ENCODE measurements at places on chromosomes 4 and X. TPM values are rescaled to one million over a fixed set of nuclear protein-coding genes. Genes with fewer than 3 reads are reported as not detected.
A peak's percentile ranks its signal among the peaks of the same experiment; 100 is the strongest.

DNA sequence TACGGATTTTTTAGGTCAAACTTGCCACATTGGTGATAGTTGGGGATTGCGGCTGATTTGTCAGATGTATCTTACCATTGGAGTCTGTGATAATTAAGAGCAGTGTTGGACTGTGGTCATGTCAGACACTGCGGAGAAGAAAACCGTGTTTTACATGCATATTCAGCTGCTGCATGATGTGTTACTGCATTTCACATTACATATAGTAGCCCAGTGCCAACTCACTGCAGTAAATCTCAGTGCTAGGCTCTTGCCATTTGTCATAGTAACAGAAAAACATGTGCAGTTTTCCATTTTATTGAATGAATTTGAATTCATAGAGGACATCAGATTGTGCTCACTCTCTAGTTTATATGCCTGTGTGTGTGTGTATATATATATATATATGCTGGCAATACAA lies 543.7 kb downstream of the IL1RAPL1 start:
- DNase-seq: no peak

The FREM3 gene
- total RNA-seq: not detected

- no peak for DNase-seq
Measured at GRCh38 chrX:103685396-103685795, 1.1 kb downstream of the MORF4L2 start.

DNA sequence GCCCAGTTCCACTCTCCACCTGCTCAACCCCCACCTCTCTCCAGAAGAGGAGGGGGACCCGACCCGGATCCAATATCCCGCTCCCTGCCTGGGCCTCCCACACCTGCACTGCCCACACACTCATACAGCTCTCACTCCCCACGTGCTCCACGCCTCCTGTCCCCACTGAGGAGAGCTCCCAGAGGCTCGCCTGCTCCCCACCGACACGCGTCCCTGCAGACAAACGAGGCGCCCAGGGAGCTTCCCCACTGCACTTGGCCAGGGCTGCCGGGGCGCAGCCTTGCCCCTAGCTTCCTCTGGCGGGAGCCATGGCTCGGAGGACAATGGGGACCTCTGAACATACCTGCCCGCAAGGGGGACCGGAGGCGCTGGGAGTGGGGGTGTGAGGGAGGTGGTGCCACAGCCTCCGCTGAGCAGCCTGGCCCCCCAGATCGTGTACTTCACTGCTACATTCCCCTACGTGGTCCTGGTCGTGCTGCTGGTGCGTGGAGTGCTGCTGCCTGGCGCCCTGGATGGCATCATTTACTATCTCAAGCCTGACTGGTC lies 5.0 kb downstream of the SLC6A8 start:
- DNase-seq: no peak

DNA sequence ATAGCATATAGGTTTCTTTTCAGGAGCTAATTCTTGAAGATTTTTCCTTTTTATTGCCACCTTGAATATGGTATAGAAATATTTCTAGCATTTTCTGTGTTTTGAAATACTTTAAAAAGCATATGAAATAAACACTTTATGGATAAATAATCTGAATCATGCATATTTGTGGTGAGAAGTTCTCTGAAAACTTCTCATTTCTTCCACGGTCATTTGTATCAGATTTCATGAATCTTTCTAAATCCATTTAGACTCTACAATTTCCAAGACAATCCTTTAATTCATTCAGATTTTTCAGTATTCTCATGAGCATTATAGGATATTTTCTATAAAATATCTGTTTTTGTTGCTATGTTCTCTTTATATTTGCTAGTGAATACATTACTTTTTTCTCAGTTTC lies 16.2 kb upstream of the CA5B start:
- DNase-seq: no peak

DNA sequence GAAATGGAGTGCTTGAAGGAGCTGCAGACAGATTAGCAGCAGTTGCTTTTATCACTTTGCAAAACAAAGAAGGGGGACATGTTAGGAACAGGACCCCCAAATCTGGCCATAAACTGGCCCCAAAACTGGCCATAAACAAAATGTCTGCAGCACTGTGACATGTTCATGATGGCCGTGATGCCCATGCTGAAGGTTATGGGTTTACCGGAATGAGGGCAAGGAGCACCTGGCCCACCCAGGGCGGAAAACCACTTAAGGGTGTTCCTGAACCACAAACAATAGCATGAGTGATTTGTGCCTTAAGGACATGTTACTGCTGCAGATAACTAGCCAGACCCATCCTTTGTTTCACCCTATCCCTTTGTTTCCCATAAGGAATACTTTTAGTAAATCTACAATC lies 79.6 kb upstream of the GC start:
- DNase-seq: no peak

- DNase-seq: peak; percentile 43
Measured at GRCh38 chr4:105147553-105148161, 981 bp downstream of the TET2 start.

- peak; percentile 36 for DNase-seq
Measured at GRCh38 chrX:74656079-74656745, 41.8 kb upstream of the RLIM start.

DNA sequence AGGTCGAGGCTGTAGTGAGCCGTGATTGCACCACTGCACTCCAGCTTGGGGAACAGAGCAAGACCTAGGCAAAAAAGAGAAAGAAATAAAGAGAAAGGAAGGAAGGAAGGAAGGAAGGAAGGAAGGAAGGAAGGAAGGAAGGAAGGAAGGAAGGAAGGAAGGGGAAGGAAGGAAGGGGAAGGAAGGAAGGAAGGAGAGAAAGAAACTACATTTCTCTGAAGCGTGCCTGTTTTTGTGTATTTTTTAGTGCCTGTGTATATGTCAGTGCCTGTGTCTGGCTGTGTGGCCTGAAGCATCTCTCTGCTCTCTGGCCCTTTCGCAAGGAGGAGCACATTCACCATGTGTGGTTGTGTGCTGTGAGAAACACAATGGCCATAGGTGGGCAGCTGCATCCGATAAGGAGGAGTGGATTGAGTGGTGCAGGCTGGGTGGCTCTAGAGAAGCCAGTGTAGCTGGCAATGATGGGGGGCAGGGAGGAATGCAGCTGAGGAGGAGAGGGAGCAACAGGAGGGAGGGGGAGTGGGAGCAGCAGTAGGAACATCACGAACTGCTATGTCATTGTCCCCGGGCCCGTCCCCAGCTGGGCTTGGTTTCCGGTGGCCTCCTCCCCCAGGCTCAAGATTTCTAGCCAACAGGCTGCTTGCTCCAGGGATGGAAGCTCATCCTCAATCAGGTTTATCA lies 11.4 kb downstream of the SYN1 start:
- DNase-seq: no peak

DNA sequence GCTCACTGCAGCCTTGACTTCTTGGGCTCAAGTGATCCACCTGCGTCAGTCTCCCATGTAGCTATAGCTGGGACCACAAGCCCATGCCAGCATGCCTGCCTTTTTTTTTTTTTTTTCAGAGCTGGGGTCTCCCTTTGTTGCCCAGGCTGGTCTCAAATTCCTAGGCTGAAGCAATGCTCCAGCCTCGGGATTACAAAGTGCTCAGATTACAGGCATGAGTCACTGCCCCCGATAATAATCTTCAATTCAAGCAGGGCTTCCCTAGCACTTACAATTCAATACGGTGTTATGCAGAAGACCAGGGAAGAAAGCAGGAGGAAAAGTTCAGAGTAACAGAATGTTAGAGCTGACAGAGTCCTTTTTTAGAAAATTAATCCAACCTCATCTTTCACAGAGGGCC lies 26.1 kb downstream of the OTOP1 start:
- DNase-seq: peak; percentile 23

GRCh38 chrX:53354669-53355068 lies 67.8 kb downstream of the SMC1A start:
- no peak for DNase-seq

The LGI2 gene
- not detected for total RNA-seq

DNA sequence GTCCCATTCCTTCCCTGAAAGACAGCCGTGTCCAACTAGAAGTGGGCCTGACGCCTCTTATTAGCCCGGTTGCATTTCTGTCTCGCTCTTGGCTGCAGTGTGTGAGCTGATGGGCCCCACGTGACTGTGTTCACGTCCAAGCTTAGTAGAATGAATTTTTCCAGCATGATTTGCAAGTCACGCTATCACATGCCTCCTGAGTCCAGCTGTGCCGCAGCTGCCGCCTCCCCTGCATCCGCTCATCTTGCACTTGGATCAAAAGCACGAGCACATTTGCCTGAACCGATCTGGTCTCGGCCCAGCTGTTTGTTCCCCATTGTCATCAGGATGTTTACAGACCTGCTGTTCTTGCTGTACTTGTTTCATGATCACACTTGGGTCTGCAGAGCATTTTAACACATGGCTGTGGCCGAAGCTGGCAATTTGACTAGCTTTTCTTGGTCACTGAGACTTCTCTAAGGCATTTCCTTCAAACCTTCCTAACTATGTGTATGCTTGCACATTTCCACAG lies 126.5 kb downstream of the KIT start:
- DNase-seq: peak; percentile 49

The MAGEA4 gene
- total RNA-seq: not detected

GRCh38 chr4:17142232-17142711 lies 243.8 kb upstream of the LDB2 start:
- peak; percentile 95 for DNase-seq

The TMEM35A gene
- total RNA-seq: 2.1 TPM

GRCh38 chrX:25296850-25297249 lies 281.1 kb upstream of the ARX start:
- no peak for DNase-seq

GRCh38 chr4:94698187-94698586 lies 59.6 kb upstream of the BMPR1B start:
- no peak for DNase-seq

DNA sequence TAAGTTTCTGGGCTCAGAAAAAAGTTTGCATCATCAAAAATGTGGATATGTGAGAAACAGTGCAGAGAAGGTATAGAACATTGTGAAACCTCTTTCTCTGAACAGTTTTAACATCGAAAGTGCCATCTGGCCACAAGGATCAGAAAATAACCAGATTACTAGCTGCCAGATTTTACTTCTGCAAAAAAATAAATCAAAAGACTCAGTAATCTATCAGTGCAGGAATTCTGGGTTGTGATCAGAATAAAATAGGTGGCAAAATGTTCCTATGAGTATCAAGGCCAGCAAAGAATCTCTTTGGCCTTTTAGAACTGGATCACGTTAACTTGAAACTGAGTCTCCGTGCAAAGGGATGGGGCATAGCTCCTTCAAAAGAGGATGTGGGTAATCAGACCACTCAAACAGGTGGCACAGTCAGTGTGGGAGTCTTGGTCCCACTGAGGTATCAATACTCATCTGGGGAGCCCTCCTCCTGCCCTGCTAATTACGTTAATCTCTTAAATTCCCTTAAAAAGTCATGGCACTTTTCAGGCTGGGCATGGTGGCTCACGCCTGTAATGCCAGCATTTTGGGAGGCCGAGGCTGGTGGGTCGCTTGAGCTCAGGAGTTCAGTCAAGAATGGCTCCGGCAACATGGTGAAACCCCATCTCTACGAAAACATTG lies 26.7 kb upstream of the RBM47 start:
- DNase-seq: no peak

GRCh38 chrX:103533511-103534216 lies 14.4 kb upstream of the RAB40A start:
- DNase-seq: peak; percentile 39

GRCh38 chrX:112874175-112874574 lies 33.5 kb upstream of the AMOT start:
- no peak for DNase-seq

DNA sequence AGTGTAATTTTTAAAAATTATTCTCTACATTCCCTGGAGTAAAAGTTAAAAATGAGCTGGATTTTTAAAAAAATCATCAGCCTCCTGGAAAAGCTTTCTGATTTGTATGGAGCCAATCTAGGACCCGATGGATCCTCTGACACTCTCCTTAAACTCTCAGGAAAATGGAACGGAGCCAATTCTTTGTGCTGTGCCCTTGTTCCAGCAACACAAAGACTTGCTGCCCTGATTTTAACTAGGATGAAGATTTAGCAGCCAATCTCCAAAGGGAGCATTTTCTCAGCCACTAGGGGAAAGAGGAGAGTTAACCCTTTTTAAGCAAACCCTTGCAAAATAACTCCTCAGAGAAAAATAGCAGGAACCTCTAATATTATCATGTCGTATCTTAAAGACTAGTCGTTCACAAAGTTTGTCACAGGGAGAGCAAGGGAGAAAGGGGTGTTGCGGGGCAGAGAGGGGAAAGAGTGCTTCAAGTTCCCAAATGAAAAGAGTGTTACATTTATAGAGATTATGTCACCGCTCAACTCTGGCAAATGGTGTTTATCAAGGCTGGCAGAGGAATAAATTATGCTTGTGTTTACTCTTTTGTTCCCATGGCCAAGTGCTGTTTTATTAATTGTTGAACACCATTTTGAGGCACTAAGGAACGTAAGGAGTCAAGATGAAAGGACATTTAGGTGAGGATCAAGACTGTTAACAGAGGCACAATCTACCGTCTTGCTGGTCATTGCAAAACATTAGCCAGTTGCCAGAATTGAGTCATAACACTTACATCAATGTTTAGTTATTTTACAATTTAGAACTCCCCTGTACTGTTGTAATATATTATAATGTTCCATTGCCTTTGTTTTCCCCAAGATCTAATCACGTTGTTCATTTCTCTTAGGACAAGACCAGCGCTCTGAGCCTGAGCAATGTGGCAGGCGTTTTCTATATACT lies 250.7 kb downstream of the THOC2 start:
- peak; percentile 11 for DNase-seq

DNA sequence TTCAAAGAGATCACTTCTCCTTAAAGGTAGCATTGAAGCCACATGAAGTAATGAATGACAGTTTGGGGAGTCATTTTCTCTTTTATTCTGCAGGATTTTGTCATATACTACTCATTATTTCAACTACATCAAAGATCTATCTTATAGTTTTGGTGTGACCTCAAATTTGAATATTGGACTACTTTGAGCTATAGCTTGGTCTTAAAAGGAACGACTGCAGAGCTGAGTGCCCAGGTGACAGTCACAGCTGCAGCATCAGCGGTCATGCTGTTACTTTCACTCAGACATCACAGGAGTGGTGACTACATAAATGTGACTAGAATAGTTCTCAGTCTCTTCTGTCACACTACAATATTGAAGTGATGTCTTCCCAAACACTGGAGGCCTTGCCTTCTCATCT lies 10.7 kb upstream of the SPCS3 start:
- no peak for DNase-seq

DNA sequence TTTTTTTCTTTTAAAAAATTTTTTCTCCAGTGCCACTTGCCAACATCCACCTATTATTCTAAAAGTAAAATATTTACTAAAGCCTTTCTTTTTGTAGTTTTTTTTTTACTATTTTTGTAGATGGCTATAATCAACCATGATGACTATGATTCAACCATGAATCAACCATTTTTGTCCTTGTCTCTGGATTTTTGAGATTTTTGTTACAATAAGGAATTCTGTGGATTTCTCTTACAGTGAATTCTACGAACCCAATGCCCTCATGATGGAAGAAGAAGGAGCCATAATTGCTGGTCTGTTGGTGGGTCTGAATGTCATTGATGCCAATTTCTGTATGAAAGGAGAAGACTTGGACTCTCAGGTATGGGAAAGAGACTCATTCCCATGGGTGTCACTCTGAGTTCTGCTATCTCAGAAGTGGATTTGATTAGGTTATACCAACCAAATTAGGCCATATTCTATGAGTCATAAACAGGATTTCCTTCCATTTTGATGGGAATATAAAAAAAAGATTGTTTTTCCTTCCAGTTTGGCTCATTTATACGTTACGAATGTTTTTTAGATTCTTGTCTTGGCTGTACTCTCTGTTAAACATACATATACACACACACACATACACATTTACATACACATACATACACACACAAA lies 46.7 kb downstream of the RUFY3 start:
- DNase-seq: peak; percentile 46

The CXorf49 gene
- not detected for total RNA-seq

The STBD1 gene
- 4.3 TPM for total RNA-seq

The KLKB1 gene
- not detected for total RNA-seq

The TNMD gene
- total RNA-seq: not detected

The GAB3 gene
- 0.06 TPM for total RNA-seq
